ENCODE measurements at places on chromosomes 7 and 10. TPM values are rescaled to one million over a fixed set of nuclear protein-coding genes. Genes with fewer than 3 reads are reported as not detected.

Gene MSMB
- total RNA-seq: 1.1 TPM

Gene CUZD1
- 1.1 TPM for total RNA-seq

Gene SPAG6
- total RNA-seq: 0.24 TPM

GRCh38 chr7:18338910-18339523 is 156.5 kb upstream of the HDAC9 start:
- DNase-seq: no peak

DNA sequence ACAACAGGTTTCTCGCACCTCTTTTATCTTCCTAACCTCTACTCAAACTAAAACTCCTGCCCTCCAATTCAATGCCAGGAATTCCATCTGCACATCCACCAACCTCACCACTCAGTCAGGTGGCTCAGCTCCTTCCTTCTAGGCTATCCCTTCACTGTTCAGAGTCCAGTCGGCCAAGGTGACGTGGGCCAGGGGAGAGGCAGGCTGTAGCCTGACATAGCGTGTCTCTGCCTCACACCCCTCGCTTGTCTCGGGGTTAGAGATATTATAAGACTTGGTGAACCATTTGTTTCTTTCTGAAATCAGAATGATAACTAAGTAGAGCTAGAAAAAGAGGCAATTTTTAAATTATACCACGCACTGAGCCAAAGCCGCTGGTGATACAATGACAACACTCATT is 31.1 kb downstream of the HIPK2 start:
- no peak for DNase-seq

DNA sequence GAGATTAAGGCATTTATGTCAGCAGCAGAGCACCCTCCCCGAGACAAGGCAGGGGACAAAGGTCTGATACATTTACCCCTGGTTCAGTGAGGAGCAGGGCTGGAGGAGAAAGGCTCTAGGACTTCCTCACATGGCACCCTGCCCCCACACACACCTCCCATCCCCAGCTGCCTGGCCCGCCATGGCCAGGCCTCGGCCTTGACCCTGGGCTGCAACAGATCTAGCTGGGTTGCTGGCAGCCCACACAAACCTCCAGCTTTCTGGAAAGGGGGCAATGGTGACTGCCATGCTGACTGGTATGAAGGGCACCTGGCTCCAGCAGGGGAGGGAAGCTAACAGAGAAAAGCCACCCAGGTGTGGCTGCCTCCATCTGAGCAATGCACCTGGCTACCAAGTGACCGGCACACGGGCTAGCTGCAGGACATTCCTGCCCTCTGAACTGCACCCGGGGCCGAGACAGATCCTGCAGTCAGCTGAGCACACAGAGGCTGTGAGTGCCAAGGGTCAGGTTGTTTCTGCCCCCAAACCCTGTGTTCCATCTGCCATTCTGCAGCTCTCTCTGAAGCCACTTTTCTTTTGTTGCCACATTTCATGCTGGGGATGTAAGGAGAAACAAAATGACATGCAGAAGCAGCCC is 85.8 kb upstream of the LRRC18 start:
- no peak for DNase-seq

GRCh38 chr7:77208416-77208815 is 8.8 kb upstream of the FGL2 start:
- DNase-seq: no peak

DNA sequence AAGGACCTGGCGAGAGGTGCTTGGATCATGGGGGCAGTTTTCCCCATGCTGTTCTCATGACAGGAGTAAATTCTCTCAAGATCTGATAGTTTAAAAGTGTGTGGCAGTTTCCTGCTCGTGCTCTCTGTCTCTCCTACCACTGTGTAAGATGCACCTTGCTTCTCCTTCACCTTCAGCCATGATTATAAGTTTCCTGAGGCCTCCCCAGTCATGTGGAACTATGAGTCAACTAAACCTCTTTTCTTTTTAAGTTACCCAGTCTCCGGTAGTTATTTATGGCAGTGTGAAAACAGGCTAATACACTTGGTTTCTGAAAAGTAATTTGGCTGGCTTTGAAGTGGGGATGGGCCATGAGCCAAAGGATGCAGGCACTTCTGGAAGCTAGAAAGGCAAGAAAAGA is 268.0 kb upstream of the KAT6B start:
- DNase-seq: no peak

DNA sequence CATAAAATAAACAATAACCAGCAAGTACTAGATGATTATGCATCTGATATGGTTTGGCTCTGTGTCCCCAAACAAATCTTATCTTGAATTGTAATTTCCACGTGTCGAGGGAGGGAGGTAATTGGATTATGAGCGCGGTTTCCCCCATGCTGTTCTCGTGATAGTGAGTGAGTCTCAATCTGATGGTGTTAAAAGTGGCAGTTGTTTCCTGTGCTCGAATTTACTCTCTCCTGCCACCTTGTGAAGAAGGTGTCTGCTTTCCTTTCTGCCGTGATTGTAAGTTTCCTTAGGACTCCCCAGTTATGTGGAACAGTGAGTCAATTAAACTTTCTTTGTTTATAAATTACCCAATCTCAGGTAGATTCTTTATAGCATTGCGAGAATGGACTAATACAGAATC is 15.1 kb downstream of the CNTNAP2 start:
- no peak for DNase-seq

- no peak for DNase-seq
Measured at GRCh38 chr10:129707406-129708388, 240.7 kb downstream of the MGMT start.

GRCh38 chr7:127619681-127620405 is 1.9 kb upstream of the PAX4 start:
- DNase-seq: no peak

DNA sequence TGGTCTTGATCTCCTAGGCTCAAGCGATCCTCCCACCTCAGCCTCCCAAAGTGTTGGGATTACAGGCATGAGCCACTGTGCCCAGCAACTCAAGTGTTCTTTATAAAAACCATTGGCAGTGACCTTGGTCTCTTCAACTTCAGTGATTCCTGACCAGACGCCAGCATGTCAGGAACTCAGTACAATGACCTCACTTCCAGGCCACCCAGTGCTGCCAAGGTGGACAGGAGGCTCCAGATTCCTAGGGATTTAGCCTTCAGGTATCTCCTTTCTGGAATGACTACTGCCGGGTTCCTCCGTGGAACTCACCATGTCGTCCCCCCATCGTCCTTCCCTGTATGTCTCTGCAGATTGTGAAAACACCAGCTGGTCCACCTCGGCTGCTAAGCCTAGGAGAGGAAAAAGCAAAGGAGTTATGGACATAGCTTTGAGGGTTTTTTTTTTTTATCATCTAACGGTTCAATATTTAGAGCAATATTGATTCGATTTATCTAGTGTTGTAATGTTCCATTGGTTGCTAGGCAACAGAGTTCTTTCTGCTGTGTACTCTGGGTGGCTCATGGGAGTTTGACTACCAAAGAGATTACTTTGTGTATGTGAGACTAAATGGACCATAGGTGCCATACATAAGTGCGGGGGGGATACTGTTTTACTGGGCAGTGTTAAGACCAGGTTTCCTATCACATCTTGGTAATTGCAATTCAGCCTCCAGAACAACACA is 425.8 kb upstream of the AUTS2 start:
- no peak for DNase-seq

DNA sequence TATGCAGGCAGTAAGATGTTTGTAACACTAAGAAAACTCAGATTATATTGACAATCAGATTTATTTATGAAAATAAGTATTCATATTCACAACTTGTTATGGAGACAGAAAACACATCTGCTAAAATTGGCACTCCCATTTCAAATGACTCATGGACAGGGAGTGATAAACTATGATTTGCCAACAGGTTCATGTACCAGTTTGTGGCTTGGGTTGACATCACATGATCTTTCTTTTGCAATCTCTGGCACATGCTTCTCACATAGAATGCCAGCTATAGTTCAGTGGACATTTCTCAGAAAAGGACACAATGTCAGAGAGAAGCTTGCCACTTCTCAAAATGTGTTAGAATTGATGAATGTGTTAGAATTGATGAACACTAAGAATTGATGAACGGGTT is 663.2 kb upstream of the ANKRD30A start:
- DNase-seq: no peak

GRCh38 chr10:84291384-84291783 is 37.0 kb upstream of the CCSER2 start:
- DNase-seq: no peak

- DNase-seq: no peak
Measured at GRCh38 chr7:92783260-92784201, 52.8 kb downstream of the CDK6 start.

DNA sequence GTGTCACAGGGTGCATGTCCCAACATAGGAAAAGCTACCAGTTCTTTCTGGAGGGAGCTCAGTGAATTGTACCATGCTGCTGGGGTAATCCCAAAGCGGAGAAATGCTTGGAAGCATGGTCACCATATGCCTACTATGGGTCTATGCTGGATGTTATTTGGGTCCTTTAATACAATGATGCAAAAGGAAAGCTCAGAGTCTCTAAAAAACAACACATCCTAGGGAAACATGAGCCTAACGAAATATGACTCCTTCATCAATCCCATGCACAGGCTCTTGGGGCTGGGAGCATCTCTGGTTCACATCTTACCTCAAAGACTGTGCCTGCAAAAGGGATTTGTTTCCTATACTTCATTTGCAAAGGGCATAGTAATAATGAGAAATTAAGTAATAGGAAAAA is 65.2 kb downstream of the CUBN start:
- DNase-seq: no peak

GRCh38 chr7:105825371-105825770 is 51.0 kb downstream of the ATXN7L1 start:
- DNase-seq: no peak

GRCh38 chr10:79392506-79393176 is 45.4 kb downstream of the PPIF start:
- DNase-seq: no peak

DNA sequence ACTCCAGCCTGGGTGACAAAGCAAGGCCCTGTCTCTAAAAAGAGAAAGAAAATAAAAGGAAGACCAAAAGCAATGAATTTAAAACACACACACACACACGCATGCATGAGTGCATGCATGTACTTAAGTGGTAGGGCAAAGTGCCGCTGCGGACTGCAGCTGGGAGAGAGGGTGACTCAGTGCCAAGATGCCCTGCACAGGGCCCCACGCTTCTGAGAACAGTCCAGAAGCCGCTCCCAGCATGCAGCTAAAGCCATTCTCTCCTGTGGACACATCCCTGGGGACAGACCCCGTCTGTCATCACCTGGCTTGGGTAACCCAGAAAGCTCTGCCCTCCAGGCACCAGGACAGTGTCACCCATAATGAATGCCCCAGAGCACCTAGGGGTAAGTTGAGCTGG is 61.0 kb upstream of the MYL10 start:
- DNase-seq: no peak
